Progenitor cell of endocrine pancreas (in vitro differentiated cells): ENCODE measurements at places on chromosomes 6 and 20. TPM values are rescaled to one million over a fixed set of nuclear protein-coding genes. Genes with fewer than 3 reads are reported as not detected.

- no peak for DNase-seq
These were observed 308.1 kb upstream of the HS3ST5 start for GRCh38 chr6:114650891-114651290.

GRCh38 chr20:22322513-22322912 lies 261.9 kb downstream of the FOXA2 start:
- DNase-seq = no peak

- DNase-seq = no peak
These were observed 256.4 kb downstream of the TMEM242 start for GRCh38 chr6:157066781-157067491.

- no peak for DNase-seq
These were observed 57.3 kb downstream of the SULF2 start for GRCh38 chr20:47727909-47728361.

DNA sequence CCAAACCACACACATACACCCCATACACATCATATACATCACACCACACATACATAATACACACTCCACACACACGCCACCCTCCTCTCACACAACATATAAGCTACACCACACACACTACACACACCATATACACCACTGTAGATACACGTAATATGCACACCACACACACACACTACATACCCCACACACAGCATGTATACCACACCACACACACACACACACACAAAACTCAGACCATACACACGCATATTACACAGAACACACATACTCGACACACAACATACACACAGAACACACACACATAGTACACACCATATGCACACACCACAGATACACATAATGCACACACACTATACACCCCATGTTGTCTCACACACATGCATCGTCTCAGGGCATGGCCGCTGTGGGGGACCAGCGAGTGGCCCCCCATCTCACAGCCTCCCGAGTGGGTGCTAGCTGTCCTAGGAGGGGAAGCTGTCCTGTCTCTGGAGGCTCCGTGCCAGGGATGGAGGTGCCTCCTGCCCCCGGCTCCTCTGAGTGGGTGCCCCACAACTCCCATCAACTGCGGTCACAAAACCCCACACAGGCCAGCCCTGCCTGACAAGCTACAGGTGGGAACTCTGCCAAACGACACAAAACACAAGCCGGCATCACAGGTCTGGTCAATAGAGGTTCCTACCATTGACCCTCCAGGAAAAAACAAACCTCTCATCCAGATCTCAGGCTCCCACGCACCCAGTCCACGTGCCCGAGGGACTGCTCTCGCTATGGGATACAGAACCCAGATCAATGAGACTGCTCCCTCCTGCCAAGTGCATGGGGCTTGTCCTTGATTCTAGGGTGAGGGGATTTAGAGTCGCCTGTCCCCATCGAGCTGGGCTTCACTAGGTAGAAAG lies 49.1 kb downstream of the DACT2 start:
- no peak for DNase-seq

DNA sequence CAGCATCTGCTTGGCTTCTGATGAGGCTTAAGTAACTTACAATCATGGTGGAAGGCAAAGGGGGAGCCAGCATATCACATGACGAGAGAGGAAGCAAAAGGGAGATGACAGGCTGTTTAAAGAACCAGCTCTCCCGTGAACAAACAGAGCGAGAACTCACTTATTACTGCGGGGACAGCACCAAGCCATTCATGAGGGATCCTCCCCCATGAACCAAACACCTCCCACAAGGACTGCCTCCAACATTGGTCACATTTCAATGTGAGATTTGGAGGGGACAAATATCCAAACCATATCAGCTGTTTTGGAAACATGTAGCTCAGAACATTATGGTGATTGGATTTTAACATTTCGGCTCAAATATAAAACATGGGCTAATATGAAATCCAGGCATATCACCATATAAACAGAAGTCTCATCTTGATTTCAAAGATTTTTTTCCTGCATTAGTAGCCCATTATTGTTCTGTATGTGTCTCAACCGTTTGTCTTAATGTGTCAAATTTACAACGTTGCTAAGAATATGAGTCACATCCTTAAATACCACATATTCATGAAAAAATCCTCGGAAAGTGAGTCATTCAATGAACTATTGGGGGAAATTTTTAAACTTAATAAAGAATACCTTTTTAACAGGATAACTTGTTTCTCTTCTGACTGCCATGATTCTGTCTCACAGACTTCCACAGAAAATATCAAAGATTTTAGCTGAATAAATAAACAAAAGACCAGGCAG lies 894.3 kb downstream of the TFAP2A start:
- no peak for DNase-seq

DNA sequence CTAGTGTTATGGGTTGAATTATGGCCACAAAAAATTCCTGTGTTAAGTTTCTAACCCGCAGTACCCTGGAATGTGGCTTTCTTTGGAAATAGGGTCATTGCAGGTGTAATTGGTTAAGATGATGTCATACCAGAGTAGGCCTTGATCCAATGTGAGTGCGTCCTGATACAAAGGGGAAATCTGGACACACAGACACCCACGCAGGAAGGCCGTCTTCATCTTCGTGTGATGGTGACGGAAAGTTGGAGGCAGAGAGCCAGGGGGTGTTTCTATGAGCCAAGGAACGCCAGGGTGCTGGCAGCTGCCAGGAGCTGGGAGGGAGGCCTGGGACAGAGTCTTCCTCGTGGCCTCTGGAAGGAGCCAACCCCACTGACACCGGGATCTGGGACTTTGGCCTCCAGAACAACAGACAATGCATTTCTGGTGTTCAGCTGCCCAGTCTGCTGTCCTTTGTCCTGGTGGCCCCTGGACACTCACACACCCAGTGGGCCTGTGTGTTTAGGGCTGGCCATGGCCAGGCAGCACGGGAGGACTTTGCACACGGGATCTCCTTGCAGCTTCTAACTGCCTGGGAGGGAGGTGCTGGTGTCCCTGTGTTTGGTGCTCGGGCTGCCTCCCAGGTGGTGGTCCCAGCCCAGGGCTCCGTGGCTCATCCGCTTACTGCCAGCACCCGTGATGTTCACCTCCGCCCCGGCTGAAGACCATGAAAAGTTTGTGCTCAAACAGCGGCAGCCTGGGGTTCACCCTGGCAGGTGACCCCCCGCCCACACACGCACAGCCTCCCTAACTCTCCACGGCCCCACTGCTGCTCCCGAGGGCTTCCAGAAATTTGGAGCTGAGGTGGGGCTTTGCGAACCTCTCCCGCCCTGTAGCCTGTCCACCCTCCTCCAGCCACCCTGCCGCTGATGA lies 53.4 kb upstream of the GATA5 start:
- no peak for DNase-seq

DNA sequence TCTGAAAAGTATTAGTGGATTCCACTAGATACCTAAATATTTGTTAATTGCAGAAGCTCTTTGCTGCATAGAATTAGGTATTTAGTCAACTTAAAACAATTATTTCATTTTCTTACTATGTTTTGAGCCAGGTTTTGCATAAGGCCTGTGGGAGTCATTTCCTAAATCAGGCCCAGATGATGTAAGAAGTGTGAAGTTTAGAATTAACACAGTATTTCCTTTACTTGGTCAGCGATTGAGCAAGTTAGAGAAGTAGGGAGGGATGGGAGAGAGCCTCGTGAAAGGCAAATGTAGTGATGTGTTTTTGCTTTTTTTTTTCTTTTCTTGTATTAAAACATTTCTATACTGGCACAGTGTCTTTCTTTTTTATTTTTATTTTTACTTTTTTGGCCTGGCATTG lies 711.1 kb downstream of the HDGFL1 start:
- DNase-seq = no peak

GRCh38 chr20:916125-916799 lies at the start of gene ANGPT4:
TSS of gene ANGPT4 (minus strand) at chr20:916334. CDS start at chr20:916214, 120 bp downstream.
- no peak for DNase-seq

GRCh38 chr6:129567374-129567773 lies 142.6 kb downstream of the ARHGAP18 start:
- DNase-seq = no peak

GRCh38 chr20:45218124-45218523 lies 3.0 kb upstream of the SEMG2 start:
- DNase-seq = no peak

DNA sequence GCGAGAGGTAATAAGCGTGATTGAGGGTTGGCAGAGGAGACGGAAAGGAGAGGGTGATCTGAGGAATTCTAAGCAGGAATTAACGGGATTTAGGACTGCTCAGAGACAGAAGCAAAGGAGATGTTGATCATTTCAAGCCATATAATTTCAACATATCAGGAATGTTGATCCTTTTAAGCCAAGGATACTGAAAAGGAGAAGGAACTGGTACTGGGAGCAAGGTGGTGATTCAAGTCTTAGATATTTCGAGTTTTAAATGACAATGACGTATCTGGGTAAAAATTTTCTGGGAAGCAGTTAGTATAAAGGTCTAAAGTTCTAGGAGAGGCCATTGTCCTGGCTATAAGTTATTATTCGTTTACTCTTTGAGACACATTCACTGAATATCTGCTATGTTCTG lies 91.3 kb upstream of the OGFRL1 start:
- no peak for DNase-seq

- DNase-seq = no peak
These were observed 88.7 kb downstream of the THBS2 start for GRCh38 chr6:169164986-169165385.

The MRPL18 gene
- total RNA-seq = 45.0 and 45.2 TPM in 2 replicates

The VARS1 gene
- 85.6 and 92.6 TPM in 2 replicates for total RNA-seq

The SLC22A3 gene
- 1.7 and 2.3 TPM in 2 replicates for total RNA-seq

The VEGFA gene
- 243 and 267 TPM in 2 replicates for total RNA-seq

The CST5 gene
- total RNA-seq = not detected in 2 replicates
